ENCODE measurements at places on chromosomes 5 and 9.

- no peak for DNase-seq
These were observed 255.9 kb downstream of the SAXO1 start for GRCh38 chr9:18776836-18777820.

DNA sequence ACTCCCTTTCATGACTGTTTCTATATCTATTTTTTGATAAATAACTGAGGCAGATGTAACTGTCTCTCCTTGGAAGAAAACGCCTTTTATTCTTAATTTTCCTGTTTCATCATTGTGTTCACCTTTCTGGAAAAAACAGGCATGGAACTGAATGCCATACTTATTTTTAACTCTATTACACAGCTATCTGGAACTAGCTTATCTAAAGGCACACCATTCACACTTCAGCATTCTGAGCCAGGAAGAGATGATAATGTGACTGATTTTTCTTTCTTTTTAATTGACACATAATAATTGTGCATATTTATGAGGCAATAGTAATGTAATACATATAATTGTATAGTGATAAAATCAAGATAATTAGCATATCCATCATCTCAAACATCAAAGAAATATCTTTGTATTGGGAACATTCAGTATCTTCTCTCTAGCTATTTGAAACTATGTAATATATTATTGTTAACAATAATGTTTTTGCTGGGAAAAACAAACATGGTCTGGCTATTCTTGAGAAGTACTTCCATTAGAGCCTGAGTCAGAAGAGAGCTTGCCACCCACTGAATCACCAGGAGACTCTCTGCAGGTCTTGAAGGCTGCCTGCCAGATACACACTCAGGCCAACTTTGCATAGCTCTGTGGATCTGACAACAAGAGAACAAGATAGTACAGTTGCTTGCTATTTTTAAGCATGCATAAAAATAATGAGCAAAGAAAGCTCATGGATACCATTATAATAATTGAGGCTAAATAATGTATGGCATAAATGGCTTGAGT lies 501.0 kb upstream of the EDIL3 start:
- no peak for DNase-seq

DNA sequence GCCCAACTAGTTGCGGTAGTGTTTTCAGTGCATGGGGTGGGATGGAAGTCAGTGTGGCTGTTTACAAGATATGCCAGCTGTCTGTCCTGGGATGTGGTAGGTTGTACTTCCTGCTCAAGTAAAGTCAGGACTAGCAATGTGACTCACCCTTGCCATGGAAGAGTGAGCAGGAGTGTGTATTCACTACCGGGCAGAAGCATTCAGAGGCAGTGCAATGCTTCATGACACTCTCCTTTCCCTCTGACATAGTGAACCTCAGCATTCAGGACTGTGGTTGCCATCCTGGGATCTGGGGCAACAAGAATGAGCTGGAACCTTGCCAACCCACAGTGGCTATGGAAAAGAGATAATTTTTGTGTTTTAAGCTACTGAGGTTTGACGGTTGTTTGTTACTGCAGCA lies 68.9 kb downstream of the BOD1 start:
- no peak for DNase-seq

DNA sequence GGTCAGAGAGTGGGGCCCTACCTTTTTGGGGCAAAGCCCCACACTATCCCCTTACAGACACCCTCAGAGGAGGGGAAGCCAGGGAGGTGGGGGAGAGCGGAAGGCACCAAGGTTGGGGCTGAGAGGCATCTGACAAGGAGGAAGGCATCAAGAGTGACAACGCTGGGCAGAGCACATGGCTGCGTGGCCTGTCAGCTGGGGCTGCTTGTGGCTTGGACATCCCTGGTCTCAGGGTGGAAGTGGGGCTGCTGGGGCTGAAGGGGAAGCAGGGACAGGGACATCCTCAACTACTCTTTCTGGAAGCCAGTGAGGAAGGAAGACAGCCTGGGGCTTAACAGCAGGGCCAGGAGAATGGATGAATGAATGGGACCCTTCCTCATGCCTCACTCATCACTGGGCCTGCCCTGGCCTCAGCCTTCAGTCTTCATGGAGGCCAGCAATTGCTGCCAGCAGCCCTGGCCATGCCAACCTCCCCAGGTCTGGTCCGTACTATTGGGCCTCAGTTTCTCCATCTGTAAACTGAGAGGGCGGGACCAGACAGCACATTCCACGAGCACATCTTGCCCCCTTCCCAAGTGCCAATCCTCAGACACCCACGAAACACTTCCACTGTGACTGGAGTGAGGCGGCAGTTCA lies 993 bp upstream of the RALGDS start:
- DNase-seq, result peak; percentile 84

DNA sequence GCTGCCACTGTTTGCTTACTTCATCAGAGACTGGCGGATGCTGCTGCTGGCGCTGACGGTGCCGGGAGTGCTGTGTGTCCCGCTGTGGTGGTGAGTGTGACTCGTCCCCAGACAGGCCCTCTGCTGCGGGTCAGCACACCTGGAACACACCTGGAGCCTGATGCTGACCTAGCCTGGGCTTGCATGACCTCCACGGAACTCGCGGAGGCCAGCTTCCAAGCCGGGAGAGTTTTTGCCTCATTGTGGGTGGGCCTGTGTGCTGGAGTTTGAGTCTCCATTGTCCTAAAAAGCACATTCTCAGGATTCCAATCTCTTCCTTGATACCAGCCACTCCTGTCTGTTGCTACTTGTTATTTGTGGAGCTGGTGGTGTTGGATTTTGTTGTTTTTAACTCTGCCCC lies 28.1 kb downstream of the SLC22A4 start:
- no peak for DNase-seq

- no peak for DNase-seq
These were observed 12.9 kb downstream of the CCT5 start for GRCh38 chr5:10262995-10263394.

DNA sequence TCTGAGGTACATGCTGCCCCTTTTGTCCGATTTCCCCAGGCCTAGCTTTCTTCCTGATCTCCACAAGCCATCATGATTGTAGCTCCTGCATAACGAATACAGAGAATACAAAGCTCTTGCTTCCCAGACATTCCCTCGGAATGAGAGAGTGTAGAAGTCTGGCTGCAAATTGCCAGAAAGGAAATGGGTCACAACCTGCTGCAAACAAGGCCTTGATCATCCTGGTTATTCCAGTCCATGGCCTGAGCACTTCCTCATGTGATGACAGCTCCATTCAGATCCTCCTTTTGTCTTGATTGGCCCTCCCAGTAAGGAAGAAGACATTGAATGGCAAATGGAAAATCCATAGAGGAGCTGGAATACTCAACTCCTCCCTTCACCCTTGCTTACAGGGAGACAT lies 136.0 kb upstream of the ADRA1B start:
- DNase-seq, result peak; percentile 34

- DNase-seq, result peak; percentile 49
These were observed 80.5 kb upstream of the EPB41L4B start for GRCh38 chr9:109401169-109401989.

- no peak for DNase-seq
These were observed 31.8 kb upstream of the TLR4 start for GRCh38 chr9:117672369-117672768.

DNA sequence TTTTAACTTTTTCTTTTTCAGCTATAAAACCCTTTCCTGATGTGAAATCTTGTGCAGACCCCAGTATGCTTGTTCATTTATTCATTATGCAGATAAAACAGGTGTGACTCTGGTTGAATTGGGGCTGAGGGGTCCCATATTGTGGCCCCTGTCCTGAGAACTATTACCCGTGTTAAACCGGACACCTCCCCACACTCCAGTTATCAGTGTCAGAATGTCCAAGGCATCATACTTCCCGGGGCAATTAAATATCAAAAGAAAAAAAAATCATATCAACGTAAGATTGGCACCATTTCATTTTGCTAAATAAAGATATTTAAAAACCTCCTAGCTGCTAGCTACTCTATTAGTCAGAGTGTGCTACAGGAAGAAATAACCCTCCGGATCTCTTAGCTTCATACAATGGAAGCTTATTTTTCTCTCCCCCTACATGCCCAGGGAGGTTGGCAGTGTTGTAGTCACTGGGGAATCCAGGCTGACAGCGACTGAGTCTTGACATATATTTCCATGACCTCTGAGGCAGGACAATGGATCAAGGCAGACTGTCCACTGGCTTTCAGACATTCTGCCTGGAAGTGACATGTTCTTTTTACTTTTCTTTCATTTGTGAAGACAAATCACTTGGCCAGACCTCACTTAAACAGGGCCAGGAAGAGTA lies 170.0 kb downstream of the SEC61B start:
- DNase-seq, result no peak

- no peak for DNase-seq
These were observed 448 bp upstream of the GPRIN1 start for GRCh38 chr5:176610435-176610773.

GRCh38 chr9:127503379-127503921 lies 52.1 kb downstream of the LRSAM1 start:
- no peak for DNase-seq

DNA sequence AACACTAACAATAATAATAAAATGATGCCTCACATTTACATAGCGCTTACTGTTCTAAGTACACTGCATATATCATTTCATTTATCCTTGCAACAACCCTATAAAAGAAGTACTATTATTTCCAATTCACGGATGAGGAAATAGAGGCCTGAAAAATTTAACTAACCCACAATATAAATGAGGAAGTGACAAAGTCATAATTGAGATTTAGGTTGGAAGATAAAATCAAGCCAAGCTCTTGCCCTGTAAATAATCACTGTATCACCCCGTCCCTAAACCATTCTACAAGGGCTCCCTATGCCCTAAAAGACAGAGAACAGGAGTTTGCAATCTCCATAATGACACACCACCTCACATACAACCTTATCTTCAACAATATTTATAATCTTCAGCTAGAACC lies 49.6 kb downstream of the STRBP start:
- peak; percentile 23 for DNase-seq

GRCh38 chr5:177096162-177097015 lies 9.7 kb downstream of the FGFR4 start:
- DNase-seq, result no peak

- DNase-seq, result no peak
These were observed 2.4 kb upstream of the PITX1 start for GRCh38 chr5:135036405-135036804.

- peak; percentile 60 for DNase-seq
These were observed 8.4 kb upstream of the SETD9 start for GRCh38 chr5:56900858-56901578.

- no peak for DNase-seq
These were observed 9.6 kb downstream of the FBXO38 start for GRCh38 chr5:148393390-148393741.

DNA sequence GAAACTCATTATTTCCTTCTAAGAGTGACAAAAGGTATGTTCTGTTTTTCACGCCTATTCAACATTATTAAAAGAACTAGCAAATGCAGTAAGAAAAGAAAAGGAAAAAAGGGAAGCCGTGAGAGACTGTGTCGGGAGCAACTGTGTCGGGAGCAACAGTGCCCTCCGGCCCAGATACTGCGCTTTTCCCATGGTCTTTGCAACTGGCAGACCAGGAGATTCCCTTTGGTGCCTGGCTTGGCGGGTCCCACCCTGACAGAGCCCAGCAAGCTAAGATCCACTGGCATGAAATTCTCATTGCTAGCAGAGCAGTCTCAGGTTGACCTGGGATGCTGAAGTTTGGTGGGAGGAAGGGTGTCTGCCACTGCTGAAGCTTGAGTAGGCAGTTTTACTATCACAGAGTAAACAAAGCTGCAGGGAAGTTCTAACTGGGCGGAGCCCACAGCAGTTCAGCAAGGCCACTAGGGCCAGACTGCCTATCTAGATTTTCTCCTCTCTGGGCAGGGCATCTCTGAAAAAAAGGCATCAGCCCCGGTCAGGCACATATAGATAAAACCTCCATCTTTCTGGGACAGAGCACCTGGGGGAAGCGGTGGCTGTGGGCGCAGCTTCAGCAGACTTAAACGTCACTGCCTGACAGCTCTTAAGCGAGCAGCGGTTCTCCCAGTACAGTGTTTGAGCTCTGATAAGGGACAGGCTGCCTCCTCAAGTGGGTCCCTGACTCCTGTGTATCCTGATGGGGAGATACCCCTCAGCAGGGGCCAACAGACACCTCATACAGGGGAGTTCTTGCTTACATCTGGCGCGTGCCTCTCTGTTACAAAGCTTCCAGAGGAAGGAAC lies 1237.4 kb upstream of the CDH18 start:
- no peak for DNase-seq

- no peak for DNase-seq
These were observed 11.9 kb downstream of the UNC5A start for GRCh38 chr5:176822041-176822792.

- DNase-seq, result no peak
These were observed 10.5 kb downstream of the ECSCR start for GRCh38 chr5:139451878-139452660.

DNA sequence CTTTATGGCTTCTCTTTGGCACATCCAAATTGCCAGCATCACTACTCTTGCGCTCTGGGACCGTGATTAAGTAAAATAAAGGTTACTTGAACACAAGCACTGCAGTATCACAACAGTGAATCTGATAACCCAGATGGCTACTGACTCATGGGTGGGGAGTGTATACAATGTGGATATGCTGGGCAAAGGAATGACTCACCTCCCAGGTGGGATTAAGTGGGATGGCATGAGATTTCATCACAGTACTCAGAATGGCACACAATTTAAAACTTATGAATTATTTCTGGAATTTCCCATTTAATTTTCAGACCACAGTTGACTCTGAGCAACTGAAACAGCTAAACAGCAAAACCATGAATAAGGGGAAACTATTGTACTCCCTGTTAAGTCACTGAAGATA lies 4.3 kb downstream of the GFM2 start:
- no peak for DNase-seq

- DNase-seq, result peak; percentile 49
These were observed 3.5 kb downstream of the DMXL1 start for GRCh38 chr5:119074419-119074818.

DNA sequence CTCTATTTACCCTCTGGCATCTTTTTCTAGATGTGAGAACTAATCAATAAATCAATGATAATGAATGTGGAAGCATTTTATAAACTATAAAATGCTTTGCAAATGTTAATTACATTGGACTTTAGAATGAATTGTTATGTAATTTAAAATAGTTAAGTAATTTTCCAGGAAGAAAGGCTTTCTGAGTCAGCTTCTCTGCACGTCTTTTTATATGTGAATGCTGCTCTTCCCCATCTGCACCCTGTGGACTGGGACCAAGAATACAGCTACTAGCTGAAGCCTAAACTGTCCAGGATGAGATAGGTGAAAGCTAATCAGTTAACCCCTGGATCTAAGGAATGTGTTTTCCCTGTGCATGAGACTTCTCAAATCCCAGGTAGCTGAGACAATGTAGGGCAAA lies 292.9 kb downstream of the NR3C1 start:
- peak; percentile 40 for DNase-seq

GRCh38 chr5:34957857-34958690 lies 28.7 kb downstream of the DNAJC21 start:
- DNase-seq, result peak; percentile 11

- DNase-seq, result no peak
These were observed 329.1 kb downstream of the MARCHF11 start for GRCh38 chr5:15850536-15850935.

DNA sequence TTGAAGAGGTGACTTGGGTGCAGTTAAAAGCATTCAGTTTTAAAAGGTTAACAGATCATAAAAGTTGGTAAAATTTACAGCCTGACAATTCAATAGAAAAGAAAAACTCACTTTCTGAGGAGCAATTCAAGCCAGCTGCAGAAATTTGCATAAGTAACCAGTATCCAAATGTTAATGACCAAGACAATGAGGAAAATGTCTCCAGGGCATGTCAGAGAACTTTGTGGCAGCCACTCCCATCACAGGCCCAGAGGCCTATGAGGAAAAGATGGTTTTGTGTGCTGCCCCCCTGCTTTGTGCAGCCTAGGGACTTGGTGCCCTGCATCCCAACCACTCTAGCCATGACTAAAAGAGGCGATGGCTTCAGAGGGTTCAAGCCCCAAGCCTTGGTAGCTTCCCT lies 1406.5 kb upstream of the ACO1 start:
- no peak for DNase-seq

GRCh38 chr9:113599646-113600022 lies 136.1 kb downstream of the RGS3 start:
- DNase-seq, result no peak

Measured in suppressor macrophage (primary cell).